ENCODE measurements at places on chromosomes 7 and 10.

GRCh38 chr7:110664803-110665202 is 426.1 kb upstream of the LRRN3 start:
- no peak for DNase-seq

- no peak for DNase-seq
Observed at GRCh38 chr7:70384891-70385290, 747.1 kb upstream of the GALNT17 start.

DNA sequence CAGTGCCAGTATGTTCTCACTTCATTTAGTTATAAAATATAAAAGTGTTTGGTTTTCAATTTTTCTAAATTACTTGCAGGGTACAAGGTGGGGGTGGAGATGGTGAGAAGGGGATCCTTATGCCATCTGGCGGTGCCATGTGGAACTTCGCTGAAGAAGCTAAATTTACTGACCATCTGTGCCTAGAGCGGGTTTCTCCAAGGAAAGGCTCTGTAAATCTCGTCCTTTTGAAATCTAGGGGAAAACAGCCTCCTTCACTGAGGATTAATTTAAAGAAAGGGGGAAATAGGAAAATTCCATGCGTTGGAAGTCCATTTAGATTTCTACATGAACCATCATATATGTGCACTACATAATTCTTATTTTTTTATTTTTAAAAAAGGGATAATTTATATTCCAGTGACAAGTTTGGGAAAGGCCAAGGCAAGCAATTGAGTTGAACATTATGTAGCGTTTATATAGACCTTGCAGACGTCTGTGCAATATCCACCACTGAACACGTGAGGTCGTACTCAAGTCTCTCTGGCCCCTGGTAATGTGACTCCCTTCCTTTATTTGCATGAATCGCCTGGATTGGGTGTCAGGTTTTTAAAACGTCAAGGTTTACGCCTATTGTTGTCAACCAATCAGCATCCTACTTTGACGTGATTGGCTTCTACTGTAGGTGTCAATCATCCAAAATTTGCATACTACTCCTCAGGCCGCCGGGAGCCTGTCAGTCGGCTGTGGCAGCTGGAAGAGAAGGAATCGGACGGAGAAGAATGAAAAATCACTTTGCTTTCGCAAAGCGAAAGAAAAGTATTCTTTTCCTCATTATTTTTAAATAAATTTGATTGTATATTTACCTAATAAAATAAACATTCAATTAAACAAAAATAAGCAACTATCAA is 297.1 kb upstream of the NFE2L3 start:
- peak; percentile 74 for DNase-seq

DNA sequence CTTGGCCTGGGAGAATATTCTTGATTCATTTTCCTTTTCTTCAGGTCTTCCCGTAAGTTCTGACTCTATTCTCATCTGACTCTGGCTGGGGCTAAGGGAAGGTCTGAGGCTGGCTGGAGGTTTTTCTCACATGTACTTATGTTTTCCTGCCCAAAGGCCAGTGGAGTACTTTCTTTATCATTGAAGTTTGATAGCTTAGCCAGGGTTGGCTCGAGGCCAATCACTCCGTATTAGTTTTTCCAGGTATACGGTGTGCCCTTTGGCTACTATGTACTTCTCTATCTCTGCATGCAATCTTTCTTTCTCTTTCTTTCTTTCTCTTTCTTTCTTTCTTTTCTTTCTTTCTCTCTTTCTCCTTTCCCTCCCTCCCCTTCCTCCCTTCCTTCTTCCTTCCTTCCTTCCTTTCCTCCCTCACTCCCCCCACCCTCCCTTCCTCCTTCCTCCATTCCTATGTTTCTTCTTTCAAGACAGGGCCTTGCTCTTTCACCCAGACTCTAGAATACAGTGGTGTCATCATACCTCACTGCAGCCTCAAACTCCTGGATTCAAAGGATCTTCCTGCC is 26.8 kb upstream of the VKORC1L1 start:
- DNase-seq, result no peak

DNA sequence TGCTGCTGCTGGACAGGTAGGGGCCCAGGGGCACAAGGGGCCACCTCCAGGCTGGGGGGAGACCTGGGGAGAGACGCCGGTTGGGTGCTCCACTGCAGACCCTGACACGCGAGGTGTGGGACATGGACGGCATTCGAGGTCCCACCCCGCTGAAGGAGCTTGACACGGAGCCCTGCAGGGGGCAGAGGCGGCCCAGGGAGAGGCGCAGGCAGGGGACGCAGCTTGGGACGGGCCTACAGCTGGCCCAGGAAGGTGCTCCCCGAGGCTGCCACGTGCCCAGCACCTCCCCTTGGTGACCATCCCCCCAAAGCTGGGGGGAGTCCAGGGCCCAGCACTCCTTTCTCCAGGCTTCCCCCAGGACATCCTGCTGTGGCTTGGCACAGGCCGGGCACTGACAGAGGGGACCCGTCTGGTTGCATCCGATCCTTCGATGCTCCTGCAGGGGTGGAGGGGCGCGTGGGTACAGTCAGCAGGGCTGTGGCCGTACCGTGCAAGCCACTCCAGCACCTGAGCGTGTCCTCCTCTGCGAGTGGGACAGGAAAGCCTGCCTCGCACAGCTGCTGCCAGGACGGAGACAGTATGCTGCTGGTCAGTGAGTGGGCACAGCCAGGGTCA is 174.4 kb downstream of the ELFN1 start:
- DNase-seq, result peak; percentile 10

GRCh38 chr7:77458786-77459185 is 42.6 kb upstream of the GSAP start:
- DNase-seq, result no peak

- DNase-seq, result no peak
Observed at GRCh38 chr7:141563956-141564623, 12.9 kb downstream of the AGK start.

DNA sequence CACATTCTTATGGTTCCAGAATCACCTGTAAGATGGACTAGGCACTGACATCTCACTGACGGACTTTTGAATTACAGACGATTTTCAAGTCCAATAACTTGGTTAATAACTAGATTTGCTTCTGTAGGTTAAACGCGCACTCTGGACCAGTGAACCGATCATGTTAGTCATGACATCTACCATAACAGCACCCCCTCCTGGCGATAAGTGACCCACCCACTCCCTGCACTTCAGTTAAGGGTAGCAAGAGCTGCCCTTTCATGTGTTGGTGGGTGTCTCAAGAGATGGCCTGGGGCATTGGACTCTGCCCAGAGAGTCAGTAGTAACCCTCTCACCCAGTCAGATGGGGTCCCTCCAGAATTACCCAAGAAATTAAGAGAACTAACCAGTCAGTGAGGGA is 12.9 kb downstream of the GRM8 start:
- no peak for DNase-seq

DNA sequence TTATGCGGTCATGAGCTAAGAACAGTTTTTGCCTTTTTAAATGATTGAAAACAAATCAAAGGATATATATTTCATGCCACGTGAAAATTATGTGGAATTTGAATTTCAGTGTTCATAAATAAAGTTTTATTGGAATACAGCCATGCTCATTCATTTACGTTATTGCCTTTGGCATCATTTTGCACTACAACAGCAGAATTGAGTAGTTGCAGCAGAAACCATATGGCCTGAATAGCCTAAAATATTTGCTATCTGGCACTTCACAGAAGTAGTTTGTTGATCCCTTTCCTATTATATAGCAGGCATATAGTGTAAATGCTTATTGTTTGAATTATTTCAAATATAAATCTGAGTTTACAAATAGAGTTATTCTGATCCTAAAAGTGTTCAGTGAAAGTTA is 59.7 kb downstream of the AUTS2 start:
- DNase-seq, result no peak

Data from nephron progenitor cell (in vitro differentiated cells).